Cardiac fibroblast (primary cell): ENCODE measurements at places on chromosomes 7 and 10.

DNA sequence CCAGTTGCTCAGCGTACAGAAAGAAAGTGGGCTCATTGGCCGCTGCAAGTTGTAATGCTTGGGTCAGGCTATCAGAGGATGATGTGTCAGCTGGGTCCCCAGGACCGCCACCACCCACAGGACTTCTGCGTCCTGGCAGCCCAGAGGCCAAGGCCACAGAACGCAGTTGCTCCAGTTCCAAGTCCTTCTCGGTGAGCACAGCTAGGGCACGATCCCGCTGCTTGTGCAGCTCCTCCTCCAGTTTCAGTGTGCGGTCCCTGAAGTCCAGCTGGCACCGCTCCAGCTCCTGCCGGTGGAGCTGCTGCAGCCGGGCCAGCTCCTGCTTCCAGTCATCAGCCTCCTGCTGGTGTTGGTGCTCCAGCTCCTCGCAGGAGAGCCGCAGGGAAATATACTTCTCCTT, 3.0 kb downstream of the GCC1 start:
- DNase-seq, result peak; percentile 72

DNA sequence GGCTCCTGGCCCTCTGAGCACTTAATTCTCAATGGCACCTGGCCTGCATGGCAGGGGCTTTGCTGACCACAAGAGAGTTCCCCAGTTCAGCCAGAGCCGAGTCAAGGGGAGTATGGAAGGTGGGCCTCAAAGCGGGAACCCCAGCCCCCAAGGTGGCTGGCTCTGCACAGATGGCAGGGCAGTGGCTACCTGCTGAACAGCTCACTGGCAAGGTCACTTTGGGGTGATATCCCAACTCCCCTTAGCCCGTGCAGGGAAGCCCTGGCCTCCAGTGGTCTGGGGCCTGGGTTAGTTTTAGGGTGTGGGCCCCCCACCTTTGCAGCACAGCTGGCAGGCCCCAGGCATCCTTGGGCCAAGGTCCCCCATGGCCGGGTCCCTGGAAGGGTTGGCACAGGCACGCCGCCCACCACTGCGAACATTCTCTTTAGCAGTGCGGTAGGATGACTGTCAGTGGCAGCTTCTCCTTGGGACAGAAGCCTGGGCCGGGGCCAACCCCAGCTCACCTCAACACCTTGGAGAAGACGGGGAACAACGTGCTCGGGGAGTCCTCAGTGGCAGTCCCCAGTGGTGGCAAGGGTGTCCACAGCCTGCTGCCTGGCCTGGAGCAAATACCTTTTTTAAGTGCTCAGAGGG, 36.8 kb downstream of the PPIF start:
- DNase-seq, result no peak

- DNase-seq, result no peak
These were observed 28.3 kb downstream of the CDK13 start for GRCh38 chr7:39978230-39978934.

DNA sequence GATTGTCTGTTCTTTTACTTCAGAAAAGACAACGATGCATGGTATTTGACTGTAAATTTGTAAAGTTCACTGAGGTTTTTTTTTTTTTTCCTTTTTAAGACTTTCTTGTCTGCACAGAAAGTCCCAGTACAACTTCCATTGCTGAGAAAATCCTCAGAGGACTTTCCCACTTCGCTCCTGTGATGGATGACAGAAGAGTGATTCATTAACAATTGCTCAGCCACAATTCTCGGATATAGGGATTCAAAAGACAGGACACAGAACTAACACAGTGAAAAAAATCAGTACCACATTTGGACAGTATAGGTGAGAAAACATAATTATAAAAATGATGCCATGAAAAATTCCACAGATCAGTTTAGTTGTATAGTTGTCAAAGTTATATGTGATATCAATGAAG, 48.0 kb downstream of the SEC23IP start:
- no peak for DNase-seq

DNA sequence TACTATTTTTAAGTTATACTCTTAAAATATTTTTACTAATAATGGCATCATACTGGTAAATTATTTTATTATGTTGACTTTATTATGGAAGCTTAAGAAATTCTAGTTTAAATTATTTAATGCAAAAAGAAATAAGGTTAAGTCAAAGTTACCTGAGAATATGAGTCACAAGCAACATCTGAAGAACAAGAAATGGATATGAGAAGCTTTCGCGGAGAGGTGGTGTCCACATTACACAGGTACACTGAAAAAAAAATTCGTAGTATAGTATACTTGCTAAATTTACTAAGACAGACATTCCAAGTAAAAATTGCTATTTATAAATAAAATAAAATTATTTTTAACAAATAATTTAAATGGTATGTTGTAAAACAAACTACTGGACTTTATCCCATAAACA, 143.8 kb downstream of the AVL9 start:
- DNase-seq, result no peak

DNA sequence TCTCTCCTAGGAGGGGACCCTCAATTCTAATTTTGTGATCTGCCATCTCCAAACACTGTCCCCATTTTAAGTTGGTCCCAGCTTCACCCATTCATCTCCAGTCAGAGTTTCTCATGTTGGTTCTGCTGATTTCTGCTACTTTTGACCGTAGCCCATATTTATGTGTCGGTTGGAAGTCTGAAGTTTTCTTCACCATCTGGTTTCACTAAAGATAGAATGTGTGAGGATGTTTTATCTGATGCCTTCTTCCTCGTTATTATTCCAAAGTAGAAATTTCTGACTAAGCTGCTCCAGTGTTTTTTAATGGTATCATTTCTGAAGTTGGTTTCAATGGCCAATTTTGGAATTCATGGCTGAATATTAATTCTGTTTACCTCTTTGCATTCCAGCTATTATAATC, 21.3 kb upstream of the IFIT2 start:
- DNase-seq, result peak; percentile 27

DNA sequence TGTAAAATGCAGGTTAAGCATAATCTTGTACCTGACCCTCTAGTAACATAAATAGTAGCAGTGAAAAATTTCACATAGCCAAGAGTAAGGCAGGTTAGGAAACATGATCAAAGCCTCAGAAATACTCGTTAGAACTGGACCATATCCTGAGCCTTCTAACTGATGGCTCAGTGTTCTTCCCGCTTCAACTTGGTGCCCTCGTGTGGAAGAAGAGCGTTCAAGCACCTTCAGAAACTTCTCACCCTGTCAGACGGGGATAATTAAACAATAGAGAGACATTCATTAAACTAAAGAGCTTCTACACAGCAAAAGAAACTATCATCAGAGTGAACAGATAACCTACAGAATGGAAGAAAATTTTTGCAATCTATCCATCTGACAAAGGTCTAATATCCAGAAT, 124.5 kb downstream of the MYOF start:
- DNase-seq, result peak; percentile 57

- peak; percentile 49 for DNase-seq
These were observed 306.5 kb upstream of the NEBL start for GRCh38 chr10:21203473-21204107.

GRCh38 chr7:17854261-17855047, 85.8 kb downstream of the SNX13 start:
- DNase-seq, result no peak

GRCh38 chr7:42947521-42947920, 15.3 kb downstream of the MRPL32 start:
- DNase-seq, result no peak

DNA sequence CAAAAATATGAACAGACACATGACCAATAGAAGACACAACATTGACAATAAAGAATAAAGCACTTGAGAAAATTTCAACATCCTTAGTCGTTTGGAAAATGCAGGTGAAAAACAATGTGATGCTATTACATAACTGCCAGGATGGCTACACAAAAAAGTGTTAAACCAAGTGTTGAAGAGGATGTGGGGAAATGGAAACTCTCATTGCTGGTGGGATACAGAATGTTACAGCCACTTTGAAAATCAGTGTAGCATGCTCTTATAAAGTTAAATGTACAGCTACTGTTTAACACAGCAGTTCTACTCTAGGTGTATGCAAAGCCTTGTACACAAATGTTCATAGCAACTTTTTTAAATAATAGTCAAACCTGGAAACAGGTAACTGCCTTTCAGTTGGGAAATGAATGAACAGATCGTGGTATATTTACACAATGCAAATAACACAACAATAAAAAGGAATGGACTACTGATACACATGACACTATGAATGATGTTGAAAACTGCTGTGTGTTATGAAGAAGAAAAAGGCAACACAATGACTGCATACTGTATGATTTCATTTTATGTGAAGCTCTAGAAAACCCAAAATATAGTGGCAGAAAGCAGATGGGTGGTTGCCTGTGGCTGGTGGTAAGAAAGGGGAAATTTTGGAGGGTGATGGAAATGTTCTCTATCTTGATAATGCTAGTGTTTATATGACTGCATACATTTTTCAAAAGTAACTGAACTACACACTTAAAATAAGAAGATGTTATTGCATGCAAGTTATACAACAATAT, 102.2 kb upstream of the VIPR2 start:
- DNase-seq, result no peak

- no peak for DNase-seq
These were observed 115.0 kb downstream of the TAF3 start for GRCh38 chr10:7933262-7933661.

GRCh38 chr7:38907766-38908165, 1.2 kb downstream of the VPS41 start:
- DNase-seq, result no peak

- no peak for DNase-seq
These were observed 182.8 kb downstream of the MAD1L1 start for GRCh38 chr7:2049782-2050510.

- peak; percentile 56 for DNase-seq
These were observed 1.2 kb upstream of the SGCE start for GRCh38 chr7:94656925-94657731.

DNA sequence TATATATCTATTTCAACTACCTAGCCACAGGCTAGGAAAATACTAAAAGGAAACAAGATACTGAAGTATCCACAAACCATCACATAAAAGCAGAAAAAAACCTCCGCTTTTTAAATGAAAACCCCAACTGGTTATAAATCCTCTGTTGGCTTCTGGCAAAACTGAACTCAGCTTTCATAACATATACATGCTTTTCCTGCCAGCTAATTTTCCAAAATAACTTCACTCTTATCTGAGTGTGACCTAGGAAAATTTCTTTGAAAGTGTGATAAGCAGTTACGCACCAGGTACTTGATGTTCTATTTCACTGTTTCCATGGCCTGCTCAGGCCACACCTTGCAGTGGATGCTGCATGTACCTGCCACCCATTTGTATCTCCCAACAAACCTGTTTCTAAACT, 11.8 kb downstream of the FAM3C start:
- no peak for DNase-seq

- no peak for DNase-seq
These were observed 20.7 kb downstream of the ZNF107 start for GRCh38 chr7:64686493-64687184.

- DNase-seq, result no peak
These were observed 137.6 kb upstream of the VWC2 start for GRCh38 chr7:49635800-49636199.

- no peak for DNase-seq
These were observed 50.8 kb upstream of the PHYHIPL start for GRCh38 chr10:59125666-59126065.
